Sigmoid colon (tissue), 7 donors: ENCODE measurements at places on chromosomes 6 and 20. TPM values are rescaled to one million over a fixed set of nuclear protein-coding genes. Genes with fewer than 3 reads are reported as not detected.

GRCh38 chr6:7880718-7881107, 29.9 kb downstream of the TXNDC5 start:
- no peak for DNase-seq

GRCh38 chr6:47599512-47599911, 98.9 kb upstream of the ADGRF4 start:
- DNase-seq = no peak

GRCh38 chr6:149476789-149477455, 7.9 kb downstream of the ZC3H12D start:
- DNase-seq = peak; percentile 27

DNA sequence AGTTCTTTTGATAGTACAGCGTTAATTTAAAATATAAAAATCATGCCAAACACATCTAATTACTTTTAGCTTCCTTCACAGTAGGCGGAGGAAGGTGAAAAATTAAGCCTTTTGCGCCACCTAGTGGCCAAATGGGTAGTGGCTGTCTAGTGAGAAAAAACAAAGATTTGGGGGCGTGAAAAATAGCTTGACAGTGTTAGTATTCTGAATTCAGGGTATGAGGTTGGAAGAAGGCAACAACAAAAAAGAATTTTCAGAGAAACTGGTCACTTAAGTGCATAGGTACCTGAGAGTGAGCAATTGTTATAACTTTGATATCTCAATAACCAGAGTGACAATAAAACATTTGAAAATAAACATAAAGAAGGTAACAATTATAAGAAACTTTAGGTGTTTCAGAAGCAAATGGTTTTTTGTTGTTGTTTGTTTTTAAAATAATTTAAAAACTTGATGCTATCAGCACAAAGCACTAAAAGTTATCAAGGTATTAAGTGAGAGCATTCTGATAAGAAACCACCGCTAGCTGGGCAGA, 14.3 kb downstream of the PSMB9 start:
- DNase-seq = peak; percentile 87

- DNase-seq = no peak
These were observed 2.1 kb downstream of the MAP3K7 start for GRCh38 chr6:90584636-90585255.

- DNase-seq = no peak
These were observed 16.7 kb upstream of the AVP start for GRCh38 chr20:3101251-3101650.

GRCh38 chr6:68013780-68014515, 621.1 kb upstream of the ADGRB3 start:
- no peak for DNase-seq

The HTR1E gene
- total RNA-seq = not detected

The ZBTB46 gene
- 3.6 TPM for total RNA-seq
